ENCODE measurements at places on chromosomes 2 and 18.

DNA sequence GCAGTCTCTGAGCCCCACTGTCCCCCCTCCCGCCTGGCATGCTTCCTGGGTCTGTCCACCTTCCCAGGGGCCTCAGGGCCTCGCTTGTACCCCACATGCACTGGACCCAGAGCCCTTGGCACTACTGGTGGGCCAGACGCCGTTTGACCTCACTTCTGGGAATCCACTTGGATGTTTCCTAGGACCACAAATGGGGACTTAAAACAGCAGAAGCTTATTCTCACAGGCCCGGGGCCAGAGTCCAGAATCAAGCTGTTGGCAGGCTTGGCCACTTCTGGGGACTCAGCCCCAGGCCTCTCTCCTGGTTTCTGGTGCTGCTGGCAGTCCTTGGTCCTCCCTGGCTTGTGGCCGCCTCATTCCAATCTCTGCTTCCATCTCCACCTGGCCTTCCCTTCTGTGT lies 19.6 kb downstream of the ANO7 start:
- DNase-seq, result no peak

DNA sequence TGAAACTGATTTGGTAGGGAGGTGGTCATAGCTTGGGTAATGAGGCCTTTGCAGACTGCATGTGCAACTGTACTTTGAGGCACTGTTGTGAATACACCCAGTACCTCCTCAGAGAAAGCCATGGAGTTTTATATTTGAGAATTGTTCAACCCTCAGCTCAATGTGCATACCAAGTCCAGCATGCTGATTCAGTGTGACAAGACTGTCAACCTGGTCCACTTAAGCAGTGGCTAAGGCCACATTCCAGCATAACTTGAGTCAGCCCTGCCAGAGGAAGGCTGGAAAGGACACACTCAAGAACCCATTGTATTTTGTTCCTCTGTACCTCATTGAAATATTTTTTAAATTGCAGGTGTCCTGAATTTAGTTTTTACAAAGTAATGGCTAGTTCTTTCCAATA lies 121.8 kb upstream of the HNMT start:
- DNase-seq, result no peak

GRCh38 chr18:56327191-56327885 lies 311.1 kb downstream of the TXNL1 start:
- DNase-seq, result no peak

DNA sequence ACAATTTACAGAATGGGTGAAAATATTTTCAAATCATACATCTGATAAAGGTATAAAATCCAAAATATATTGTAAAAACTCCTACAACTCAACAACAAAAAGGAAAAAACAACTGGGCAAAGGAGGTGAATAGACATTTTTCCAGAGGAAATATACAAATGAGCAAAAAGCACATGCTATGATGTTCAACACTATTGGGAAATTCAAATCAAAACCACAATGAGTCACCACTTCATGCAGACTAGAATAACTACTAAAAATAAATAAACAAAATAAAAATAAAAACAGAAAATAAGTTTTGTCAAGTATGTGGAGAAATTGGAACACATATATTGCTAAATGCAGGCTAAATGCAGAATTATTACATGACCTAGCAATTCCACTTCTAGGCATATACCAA lies 120.9 kb downstream of the FSIP2 start:
- no peak for DNase-seq

DNA sequence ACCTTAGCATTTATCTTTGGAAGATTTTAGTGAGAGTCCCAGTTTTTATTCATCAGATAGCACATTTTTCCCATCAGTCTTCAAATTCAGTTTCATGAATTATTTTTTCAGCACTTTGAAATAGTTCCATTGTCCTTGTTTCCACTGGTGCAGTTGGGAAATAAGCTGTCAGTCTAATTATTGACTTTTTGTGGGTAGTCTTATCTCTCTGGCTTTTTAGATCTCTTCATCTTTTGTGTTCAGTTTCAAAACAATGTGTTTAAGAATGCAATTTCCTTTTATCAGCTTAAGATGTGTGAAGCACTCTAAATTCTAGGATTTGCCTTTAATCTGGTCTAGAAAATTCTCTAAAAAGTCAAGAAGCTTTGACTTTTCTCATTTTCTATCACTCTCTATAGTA lies 70.5 kb downstream of the GFPT1 start:
- no peak for DNase-seq

All from AG09309 (cell line).